ENCODE measurements at places on chromosomes 5 and 9.

GRCh38 chr5:38323645-38324295, 65.4 kb downstream of the EGFLAM start:
- DNase-seq = no peak

GRCh38 chr5:115184770-115185169, 15.1 kb upstream of the TRIM36 start:
- no peak for DNase-seq

DNA sequence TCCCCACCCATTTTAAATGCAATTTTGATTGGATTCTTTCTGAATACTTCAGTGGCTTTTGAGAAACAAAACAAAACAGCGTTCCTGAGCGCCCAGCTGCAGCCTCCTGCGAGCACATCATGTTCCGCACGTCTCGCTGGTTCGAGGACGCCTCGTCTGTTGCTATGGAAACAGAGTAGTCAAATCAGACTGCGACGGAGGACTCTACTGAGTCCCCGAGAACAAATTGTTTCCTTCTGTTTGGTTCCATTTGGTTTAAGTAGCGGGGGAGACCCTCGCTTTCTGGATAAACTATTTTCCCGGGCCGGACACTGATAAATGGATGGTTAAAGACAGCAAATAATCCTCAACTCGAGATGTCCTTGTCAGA, 69.0 kb downstream of the SLC28A3 start:
- peak; percentile 67 for DNase-seq

DNA sequence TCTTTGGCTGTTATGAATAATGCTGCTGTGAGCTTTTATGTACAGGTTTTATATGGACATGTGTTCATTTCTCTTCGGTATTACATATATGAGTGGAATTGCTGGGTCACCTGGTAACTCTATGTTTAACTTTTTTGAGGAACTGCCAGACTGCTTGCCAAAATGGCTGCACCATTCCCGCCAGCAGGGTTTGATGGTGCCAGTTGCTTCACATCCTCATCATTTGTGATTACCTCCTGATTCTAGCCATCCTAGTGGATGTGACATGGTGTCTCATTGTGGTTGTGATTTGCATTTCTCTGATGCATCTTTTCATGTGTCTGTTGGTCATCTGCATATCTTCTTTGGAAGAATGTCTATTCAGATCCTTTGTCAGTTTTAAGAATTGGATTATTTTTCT, 10.7 kb downstream of the NANS start:
- DNase-seq = no peak

DNA sequence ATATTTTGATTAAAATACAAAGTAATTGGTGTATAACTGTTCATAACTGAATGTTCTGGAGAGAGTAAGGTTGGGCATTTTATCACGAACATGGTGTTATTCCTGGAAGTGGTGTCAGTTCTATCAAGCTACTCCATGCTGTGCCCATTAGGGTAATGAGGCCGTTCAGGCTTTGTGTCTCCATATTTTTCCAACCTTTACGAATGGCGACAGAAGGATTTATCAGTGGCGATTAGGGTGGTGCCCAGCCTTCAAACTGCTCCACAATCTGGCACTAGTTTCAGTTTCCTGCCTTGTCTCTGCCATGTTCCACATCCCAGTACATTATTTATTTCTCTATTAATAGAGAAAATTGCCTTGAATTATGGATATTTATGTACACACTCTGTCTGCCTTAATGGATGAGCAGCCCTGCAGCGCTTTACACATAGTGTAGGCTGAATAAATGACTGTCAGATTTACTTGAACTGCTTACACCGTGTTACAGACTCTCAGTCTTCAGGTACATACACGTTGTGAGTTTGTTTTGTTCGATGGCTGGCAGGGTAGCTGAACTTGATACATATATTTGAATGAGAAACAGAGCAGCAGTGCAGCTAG, 23.9 kb upstream of the TMC1 start:
- DNase-seq = no peak

DNA sequence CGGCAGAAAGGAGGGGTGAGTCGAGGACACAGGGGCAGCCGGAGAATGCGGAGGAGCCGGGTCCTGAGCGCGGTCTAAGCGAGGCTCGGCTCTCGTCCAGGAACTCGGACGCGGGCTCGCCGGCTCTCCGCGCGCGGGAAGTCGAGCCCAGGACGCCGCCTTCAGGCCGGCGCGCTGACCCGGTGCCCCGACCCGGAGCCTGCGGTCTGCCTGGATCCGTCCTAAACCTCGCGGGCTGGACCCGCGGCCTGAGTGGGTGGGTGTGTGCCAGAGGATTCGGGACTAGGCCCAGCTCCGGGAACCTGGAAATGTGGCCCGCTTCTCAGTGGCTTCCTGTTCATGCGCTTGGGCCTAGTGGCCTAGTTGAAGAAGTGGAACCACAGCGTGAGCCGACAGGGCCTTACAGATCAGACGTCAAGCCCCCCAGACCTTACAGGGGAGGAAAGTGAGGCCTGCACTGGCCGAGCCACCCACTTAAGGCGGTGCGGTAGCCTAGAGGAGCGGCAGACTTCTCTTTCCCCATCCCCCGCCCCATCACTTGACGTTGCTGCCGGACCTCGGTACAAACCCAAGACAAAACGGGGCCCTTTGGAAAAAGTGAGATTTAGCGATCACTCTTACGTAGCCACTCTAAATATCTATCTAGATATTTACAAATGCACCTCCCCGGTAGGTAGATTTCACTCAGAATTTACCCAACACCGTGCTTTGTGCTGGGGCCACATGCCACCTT, 1.2 kb downstream of the CDKN2B-AS1 start:
- peak; percentile 66 for DNase-seq

GRCh38 chr5:133736512-133736911, 124.2 kb upstream of the FSTL4 start:
- DNase-seq = no peak

DNA sequence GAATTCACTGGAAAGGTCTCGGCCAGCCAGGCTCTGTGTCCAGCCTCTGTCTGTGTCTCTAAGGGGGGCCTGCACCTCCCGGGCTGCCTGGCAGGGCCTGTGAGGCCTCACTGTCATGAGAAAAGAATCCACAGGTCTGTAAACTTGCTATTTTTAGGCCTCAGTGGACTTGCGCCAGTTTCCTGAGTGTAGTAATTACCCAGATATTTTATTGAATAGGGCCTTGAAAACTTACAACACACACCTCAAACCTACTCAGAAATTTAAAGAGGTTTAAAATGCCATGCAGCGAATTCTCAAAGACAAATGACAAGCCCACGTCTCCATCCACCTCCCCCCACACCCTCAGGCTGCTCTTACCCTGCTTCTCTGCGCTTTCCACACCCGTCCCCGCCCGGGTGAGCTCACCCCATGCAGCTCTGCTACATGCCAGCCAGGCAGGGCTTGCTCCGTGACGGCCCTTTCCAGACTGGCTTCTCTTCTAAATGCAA, 8.8 kb upstream of the TENT4A start:
- DNase-seq = peak; percentile 82

DNA sequence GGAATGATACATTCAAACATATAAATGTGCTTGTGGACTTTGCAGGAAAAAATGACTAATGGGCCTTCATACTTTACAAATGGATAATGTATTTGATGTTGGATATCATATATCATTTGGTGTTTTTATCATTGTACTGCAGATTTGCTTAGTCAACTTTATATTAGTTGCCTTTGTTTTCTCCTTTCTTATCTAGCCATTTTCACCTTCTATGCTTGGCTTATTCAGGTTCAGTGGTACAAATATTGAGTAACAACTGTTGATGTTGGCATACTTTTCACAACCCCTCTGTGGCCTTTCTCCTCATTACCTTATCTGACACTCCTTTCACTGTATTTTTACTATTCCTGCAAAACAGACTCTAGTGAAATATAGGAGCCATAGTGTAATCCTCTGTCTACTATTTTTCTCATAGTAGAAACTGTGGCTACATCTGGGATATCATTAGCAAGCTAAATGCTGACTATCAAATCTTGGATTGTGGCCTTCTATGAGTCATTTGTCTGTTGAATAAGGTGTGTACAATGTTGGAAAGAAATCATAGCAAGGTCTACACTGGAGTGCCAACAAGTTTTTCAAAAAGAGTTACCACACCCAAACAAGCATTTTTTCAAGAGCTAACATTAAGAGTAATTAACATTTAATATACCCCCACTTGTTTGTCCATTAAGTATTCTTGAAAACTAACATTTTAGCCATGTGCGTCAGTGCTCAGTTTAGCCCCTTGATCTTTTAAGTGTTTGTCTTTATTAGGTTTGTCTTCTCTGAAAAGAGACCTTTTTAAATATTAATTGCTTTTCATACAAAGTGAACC, 330.1 kb downstream of the ADGRV1 start:
- no peak for DNase-seq

DNA sequence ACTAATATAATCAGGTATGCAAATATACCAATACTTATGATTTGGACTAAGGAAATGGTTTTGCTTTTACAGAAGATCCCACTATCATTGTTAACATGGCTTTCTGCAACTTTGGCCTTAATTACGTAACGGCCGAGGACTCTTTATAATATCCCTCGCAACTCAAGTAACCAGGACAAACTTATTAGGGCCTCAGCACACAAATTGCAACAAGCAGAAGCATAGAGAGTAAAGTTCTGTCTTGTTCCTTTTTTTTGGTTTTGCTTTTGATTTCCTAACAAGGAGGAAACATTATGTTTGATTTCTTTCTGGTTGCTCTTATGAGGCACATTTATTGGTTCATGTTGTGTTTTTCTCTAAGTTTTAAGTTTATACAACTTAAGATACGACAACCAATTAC, 60.4 kb downstream of the RORB start:
- DNase-seq = no peak

GRCh38 chr5:117776977-117777376, 1202.4 kb upstream of the SEMA6A start:
- no peak for DNase-seq

DNA sequence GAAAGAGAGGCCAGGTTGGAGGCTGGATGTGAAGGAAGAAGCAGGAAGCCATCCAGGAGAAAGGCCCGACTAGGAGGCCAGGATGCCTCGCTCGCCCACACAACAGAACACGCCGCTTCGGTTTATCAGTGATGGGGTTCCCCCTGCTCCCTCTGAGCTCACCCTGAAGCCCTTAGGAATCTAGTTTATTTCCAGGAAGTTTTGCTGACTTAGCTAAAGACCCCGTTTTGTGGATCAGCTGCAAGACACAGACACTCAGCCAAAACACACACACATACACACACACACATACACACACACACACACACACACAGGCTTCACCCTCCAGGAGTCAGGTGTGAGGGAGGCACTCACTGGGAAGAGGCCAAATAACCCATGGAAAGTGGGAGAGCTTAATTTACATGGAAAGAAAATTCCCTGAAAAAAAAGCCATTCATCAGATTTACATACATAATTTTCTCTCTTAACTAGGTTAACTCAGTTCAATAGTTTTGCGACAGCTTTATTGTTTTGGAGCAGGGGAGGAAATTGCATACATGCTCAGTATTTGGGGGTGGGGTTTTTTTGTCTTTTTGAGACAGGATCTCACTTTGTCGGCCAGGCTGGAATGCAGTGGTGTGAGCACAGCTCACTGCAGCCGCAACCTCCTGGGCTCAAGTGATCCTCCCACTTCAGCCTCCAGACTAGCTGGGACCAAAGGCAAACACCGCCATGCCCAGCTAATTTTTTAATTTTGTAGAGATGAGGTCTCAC, 92.7 kb upstream of the HAND1 start:
- no peak for DNase-seq

GRCh38 chr5:103232393-103232999, 26.1 kb upstream of the MACIR start:
- no peak for DNase-seq

DNA sequence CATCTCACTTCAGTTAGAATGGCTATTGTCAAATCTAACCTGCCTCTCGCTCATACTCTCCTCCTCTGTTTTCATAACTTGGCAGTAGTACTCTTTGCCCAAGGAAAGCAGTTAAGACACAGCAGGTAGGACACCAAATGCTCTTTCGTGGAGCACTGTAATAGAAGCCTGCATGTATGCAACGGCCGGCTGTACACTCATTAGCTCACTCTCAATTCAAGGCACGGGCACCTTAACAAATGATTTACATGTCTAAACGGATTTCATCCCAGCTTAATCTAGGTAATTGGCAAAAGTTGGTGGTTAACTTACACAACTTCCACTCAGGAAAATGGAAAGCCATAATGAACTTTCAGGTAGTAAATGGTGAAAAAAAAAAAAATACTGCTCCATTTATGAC, 14.9 kb downstream of the DEPDC1B start:
- DNase-seq = no peak

DNA sequence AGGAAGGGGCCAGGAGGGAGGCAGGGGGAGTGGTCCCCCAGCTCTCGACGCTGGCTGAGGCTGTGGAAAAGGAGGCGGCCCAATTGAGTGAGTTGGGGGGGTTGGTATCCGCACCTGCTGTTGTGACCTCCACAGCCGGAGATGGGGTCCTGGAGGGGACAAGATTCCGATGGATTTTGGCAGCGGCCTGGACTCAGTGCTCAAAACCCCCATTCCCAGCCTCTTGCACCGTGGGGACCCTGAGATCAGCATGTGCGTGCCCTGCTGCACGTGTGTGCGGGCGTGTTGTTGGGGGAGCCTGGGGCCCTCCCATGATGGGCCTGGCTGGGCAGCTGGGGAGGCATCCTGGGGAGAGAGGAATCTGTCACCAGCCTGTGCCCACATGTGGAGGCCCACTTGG, 15.0 kb downstream of the CNTFR start:
- DNase-seq = no peak

- no peak for DNase-seq
Measured at GRCh38 chr9:20701060-20701459, 17.0 kb downstream of the FOCAD start.

- DNase-seq = no peak
Measured at GRCh38 chr5:81579262-81579924, 171.5 kb downstream of the SSBP2 start.

DNA sequence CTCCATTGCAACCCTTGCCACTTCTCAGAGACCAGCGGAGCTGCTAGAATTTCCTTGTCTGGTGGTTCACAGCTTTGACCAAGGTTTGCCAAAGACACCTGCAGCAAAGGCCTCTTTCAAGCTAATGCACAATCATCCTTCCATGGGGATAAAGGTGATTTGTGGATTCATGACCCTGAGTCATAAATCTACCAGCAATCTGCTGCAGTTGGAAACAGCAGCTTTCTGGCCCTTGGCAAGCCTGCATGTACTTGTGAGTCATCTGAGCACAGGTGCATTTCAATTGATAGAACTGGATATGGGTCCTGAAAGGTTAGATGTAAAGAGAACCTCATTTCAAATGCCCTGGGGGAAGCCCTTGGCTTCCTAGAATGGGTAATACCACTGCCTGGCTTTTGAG, 21.6 kb upstream of the TCF7 start:
- no peak for DNase-seq

- no peak for DNase-seq
Measured at GRCh38 chr5:113271745-113272454, 162.9 kb downstream of the TSSK1B start.

GRCh38 chr5:85077581-85077980, 692.9 kb upstream of the EDIL3 start:
- no peak for DNase-seq

GRCh38 chr9:126624912-126625311, 11.2 kb downstream of the LMX1B start:
- DNase-seq = no peak

GRCh38 chr5:74179179-74179578, 461.3 kb downstream of the ENC1 start:
- no peak for DNase-seq
